Fibroblast of skin of left quadriceps (primary cell): ENCODE measurements at places on chromosomes 5 and 9.

DNA sequence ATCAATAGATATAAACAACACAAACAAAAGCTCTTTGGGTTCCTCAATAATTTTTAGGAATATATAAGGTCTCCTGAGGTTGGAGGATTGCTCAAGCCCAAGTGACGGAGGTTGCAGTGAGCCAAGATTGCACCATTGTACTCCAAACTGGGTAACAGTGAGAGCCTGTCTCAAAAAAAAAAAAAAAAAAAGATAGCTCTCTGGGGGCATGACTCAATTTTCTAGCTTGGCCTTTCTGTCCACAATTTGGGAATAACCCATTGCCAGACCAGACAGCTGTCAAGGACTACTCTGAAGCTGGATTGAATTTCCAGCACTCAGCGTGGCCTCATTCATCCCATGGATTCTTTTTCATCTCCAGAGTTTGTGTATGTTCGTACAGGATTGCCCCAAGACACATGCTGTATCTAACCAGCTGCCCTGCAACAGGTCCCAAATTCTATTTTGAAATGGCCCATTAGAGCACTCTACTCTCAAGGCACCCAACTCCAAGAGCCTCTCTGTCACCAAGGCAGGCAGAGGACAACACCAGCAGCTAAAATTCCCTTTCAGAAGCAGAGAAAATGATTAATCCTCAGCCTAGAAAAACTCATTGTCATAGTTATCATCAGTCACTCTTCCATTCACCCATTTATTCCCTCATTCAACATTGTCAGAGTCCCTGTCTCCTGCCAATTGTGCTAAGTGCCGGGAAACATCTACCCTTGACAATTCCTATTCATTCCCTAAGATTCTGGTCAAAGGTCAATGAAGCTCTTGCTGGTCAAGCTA is 8.7 kb downstream of the FAM193B start:
- DNase-seq = peak; percentile 81

DNA sequence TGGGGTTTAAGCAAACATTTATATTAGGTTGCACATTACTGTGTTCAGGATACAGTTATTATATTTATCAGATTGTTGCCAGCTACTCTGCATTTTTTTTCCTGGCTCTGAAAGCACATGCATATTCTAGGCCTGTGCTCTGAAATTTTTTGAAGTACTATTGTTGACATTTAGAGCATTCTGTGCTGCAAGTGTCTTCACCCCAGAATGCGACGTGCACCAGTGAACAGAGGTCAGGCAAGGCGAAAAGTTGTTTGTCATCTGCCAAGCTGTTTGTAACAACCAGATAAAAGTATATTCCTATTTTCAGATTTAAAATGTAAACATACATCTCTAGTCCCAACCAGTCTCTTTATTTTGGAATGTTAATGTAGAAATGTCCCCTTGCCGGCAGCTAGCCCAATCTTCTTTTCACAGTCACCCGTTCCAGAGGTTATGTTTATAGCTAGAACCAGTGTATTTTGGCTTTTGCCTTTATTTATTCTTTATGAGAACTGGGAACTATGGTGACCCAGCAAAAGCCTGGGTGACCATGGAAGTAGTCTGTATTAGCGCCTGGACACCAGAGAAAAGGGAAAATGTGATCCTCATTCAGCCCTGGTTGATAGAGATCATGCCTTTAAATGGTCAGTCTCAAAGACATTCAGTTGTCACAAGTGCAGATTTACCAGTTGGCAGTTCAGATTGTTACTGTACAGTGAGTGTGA is 84.6 kb downstream of the NDUFAF2 start:
- no peak for DNase-seq

DNA sequence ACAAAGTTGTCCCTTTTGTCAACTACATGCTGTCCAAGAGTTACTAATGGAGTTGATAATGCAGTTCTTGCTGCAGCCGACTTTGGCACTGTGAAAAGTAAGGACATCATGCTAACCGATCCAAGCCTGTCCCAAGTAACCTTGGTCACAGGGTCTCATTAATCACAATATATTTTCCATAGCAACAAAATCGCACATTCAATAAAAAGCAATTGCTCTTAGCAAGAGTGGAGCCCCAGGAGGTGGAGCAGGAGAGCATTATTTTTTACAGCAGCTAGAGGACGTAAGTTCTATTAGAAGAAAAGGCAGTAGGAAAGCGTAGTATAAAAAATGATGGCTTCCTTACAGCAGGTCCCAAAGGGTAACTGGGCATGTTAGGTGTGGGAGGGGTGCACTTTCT is 570.3 kb downstream of the EBF1 start:
- DNase-seq = no peak

DNA sequence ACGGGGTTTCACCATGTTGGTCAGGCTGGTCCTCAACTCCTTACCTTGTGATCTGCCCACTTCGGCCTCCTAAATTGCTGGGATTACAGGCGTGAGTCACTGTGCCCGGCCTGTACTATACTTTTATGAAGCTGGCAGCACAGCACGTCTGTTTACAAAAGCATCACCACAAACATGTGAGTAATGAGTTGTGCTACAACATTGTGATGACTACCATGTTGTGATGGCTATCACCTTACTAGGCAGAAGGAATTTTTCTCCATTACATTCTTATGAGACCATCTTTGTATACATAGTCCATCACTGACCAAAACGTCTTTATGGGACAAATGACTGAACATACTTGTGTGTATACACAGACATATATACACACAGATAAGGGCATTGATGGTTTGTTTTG is 1019.0 kb downstream of the CDH18 start:
- DNase-seq = no peak

GRCh38 chr9:92965061-92965758 is 17.9 kb downstream of the FGD3 start:
- DNase-seq = no peak

DNA sequence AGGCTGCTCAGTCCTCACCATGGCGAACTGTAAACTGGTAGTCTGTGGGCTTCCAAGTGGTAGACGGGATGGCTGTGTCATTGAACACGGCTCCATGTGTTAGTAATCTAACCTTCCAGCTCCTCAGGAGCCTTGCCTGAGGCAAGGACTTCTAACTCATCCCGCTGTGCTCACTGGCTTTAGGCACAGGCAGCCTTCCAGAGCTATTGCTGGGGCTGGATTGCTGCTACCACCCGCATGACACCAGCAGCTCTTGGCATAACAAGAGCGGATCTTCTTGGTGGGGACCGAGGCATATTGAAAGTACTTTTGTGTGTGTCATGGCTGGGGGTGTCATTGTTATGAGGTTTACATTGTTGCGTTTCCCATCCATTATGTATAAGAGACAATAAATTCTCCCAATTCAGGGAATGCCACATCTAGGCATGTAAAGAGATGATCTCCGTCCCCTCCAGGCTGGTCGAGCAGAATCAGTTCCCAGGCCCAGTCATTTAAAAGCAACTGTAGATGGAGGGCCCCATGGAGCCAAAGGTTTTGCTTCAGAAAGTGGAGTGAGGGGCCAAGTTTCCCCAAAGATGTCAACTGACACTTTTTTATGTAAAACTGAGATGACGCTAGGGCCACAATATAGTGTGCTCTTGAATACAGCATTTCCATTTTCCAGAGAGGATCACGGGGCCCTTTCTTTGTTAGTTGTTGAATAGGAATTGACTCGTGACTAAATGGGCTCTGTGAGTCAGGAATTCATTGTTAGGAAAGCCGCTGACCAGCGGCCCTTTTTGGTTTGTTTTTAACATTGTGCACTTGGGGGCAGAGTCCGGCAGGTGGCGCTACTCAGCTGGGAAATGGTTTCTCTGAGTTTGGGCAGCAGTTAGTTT is 759.5 kb downstream of the TAF11L14 start:
- peak; percentile 12 for DNase-seq

GRCh38 chr9:135574943-135575342 is 13.4 kb downstream of the PAEP start:
- no peak for DNase-seq

- DNase-seq = peak; percentile 72
Observed at GRCh38 chr5:32193591-32193990, 19.5 kb upstream of the GOLPH3 start.

GRCh38 chr9:117783828-117784227 is 79.6 kb downstream of the TLR4 start:
- DNase-seq = no peak

GRCh38 chr5:168274406-168274805 is 17.0 kb upstream of the WWC1 start:
- no peak for DNase-seq

- no peak for DNase-seq
Observed at GRCh38 chr9:22228542-22228941, 218.1 kb upstream of the DMRTA1 start.

DNA sequence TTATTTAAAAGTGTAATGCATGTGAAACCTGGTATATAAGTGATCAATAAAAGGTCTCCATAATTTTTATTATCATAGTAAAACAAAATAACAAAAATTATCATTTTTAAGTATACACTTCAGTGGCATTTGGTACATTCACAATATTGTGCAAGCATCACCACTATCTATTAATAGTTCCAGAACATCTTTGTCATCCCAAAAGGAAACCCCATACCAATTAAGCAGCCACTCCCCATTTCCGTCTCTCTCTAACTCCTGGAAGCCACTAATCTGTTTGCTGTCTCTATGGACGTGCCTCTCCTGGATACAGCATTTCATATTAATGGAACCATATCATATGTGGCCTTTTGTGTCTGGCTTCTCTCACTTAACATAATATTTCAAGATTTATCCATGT is 7.6 kb downstream of the OLFML2A start:
- DNase-seq = no peak

- DNase-seq = no peak
Observed at GRCh38 chr5:16965581-16965980, 29.5 kb upstream of the MYO10 start.

DNA sequence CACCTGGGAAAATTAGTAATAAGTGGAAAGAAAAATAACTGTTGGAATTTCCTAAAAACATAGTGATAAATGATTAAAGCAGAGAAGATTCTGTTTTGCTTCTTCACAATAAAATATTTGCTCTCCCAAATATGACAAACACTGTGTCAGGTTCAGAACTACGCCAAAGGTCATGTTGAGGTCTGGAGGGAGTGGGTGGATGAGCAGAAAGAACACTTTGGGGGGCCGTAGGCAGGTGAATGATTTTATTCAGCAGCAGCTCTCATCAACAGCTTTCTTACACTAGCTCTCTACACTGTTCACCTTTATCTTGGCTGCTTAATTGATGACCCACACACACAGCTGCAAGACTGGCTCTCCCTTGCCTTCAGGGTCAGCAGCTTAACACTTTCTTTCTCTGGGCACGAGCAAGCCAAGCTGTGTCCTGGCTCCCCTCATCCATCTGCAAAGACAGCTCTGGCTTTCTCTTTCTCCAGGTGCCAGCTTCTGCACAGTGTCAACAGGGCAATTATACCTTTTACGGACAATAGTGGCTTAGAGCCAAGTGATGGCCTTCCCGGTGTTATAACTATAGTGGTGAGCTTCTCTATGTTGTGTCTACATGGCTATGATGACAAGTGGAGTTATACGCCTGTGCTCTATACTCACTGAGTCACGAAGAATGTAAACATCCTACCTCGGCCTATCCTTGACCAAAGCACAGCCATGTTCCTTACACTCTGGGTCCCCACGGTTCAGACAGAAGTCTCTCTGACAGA is 18.9 kb upstream of the GPX8 start:
- DNase-seq = no peak

DNA sequence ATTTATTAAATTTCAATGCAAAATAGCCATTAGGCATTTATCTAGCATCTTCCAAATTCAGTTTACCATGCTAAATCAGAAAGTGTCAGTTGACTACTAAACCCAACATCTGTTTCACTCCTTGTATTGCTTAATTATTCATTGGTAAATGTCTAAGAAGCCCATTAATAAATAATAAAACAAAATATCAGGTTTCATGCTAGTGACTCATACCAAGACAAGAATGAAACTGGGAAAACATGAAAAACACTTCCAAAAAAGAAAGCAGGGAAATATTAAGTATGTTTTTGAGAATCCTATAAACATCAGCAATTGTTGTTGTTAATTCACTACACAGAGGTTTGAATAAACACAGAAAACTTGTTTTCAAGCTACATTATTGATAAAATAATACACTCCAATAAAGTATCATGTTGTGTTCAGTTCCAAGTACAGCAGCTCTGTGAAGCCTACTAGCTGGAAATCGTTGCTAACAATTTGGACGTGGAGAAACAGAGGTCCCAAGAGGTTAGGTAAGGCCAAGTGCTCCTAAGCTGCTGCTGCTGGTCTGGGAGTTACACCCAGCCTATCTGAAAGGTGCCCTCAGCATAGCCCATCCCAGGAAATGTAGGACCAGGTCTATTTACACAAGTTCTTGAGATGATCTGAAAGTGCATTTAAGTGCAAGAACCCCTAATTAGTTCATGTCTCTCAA is 78.8 kb downstream of the GNAQ start:
- peak; percentile 45 for DNase-seq

DNA sequence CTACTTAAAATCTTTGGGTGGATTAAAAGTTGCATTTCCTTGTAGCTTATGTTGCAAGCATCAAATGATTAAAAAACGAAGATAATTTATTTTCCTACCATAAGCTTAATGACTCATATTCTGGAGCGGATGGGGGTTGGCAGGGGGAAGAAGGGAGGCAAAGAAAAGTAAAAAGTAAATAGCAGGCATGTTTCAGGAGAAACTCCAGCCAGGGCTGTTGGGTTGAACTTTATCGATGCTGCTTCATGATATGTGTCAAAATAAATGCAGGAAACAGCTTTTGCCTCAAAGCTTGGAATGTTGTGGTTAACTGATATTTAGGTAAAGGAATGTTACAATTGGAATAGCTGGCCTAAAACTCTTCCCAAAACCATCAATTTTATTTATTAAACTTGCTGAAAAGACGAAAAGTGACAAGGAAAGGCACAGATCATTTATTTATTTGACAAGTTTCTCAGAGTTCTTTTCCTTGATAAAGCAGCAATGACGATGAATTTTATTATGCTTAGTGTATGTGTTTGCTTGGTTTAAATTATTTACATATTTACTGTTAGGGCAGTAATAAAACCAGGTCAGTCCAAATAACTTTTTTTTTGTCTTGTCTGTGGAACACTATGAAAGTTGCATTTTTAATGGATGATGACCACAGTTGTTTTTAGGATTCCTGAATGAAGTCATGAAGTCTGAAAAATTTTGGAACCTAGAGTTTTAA is 177.9 kb downstream of the PCSK1 start:
- peak; percentile 98 for DNase-seq

GRCh38 chr9:128144239-128145181 is 4.7 kb upstream of the LCN2 start:
- no peak for DNase-seq

GRCh38 chr5:175814691-175815090 is 56.7 kb upstream of the CPLX2 start:
- DNase-seq = peak; percentile 34

DNA sequence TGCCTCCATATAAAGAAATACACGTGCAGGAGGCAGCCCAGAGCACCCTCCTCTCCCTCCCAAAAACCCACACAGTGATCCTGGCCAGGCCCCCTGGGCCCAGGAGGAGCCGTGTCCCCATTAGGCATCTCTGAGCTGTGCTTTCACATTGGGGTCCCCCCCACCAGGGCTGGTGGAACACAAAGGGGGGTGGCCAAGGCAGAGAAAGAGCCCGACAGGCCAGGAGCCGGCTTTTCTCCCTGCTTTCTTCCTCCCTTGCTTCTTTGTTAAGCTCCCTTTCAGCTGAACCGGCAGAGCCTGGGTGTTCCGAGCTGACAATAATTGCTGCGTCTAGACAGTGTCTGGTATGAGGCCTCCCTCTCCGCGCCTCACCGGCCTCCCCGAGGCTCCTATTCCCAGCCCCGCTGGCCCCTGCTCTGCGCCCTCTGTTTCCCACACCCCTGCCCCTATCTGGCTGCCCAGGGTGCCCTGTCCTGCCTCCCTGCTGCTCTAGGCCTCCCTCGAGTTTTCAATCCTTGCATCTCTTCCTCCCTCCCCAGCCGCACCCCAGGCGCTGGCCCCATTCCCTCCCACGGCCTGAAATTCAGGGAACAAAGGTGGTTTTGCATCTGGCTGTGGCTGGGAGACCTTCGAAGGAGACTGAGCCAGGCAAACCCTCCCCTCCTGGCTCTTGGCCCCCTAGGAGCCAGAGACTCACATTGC is 120.6 kb downstream of the C9orf50 start:
- DNase-seq = no peak
